Activated CD4-positive, alpha-beta T cell treated with anti-CD3 and anti-CD28 coated beads for 24 hours (primary cell): ENCODE measurements at places on chromosomes 2 and 18.

- no peak for DNase-seq
Observed at GRCh38 chr18:58624011-58624410, 4.9 kb downstream of the ALPK2 start.

DNA sequence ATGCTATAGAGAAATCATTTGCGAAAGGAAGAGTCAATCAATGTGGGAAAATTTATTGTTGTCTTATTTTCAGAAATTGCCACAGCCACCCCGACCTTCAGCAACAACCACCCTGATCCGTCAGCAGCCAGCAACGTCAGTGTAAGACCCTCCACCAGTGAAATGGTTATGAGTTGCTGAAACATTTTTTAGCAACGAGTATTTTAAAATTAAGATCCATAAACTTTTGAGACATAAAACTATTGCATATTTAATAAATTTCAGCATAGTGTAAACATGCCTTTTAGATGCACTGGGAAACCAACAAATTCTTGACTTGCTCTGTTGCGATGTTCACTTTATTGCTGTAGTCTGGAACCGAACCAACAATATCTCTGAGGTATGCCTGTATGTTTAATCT, 887.9 kb downstream of the DCDC2C start:
- no peak for DNase-seq

DNA sequence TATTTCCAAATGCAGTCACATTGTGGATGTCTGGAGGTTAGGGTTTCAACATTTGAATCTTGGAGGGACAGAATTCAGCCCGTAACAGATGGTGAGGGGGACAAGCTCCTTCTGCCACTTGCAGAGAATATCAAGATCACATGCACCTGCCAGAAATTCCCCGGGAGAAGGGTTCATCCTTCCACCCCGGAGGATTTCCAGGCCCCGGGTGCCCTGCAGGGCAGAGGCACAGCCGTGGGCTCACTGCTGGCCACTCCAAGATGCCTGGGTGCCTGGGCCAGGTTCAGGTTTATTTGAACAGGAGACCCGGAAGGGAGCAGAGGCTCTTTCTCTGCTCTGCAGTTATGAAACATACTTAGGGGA, 38.2 kb upstream of the MGAT4A start:
- DNase-seq = no peak

DNA sequence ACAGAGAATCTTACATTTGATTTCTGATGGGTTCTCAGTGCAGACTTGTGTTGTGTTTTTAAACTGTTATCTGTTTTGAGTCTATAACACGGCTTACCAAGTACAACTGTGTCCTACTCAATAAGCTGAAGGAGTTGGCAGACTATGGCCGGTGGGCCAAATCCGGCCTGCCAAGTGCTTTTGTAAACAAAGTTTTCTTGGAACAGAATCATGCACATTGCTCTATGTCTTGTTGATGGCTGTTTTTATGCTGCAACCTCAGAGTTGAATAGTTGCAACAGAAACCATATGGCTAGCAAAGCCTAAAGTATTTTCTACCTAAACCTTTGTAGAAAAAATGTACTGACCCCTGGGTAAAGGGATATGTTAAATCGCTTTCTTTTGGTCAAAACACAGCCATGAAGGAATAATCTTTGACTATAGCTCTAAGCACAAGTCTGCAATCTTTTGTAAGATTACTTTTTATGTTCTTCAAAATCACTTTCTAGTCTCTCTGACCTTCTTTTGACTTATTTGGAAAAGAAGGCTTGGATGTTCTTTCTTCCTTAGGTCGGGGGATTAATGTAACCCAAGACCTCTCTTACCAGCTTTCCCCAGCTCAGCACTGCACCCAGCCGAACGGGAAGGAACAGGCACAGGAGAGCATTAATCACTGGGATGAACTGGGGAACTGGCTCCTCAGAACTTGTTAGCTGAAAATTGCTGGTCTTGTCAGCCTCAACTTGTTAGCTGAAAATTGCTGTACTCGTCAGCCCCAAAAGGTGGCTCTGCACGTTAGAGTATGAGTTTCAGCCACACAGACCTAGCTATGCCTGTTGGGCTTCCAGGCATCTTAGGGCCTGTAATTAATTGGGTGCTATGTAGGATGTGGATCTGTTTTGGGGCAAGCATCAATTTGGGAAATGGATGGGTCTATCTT, 75.4 kb downstream of the CD8B2 start:
- no peak for DNase-seq

- DNase-seq = no peak
Observed at GRCh38 chr2:240876475-240877251, 8.0 kb downstream of the AGXT start.

DNA sequence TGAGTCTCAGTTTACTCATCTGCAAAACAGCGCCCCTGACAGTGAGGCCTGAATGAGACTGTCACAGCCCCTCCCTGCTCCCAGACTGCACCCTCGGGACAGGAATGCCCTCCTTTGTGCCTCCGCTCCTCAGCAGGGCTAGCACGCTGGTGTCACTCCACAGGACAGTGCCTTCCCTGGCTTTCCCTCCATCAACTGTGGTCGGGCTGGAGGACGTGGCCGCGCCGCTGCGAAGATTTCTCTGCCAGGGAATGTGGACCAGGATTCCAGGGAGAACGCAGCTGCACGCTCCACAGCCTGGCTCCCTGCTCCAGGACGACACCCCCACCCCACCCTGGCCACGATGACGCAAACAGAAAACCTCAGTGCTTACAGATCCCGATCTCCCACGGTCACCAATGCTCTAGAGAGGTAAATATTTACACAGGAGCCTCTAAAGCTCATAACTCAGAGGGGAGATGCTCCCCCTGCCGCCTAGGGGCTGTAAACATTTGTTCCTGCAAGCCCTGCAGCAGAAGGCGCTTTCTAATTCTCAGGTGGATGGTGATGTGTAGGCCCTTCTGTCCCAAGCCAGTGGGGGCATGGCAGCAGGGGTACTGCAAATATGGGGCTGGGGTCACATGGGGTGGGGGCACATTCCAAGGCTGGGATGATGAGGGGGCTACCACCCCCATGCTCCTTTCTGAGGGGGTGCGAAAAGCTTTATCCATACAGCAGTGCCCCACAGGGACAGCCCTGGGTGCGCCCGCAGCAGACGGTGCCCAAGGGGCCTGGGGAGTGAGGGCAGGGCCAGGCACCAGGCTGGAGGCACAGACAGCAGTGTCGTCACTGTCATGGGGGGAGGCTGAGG, 12.4 kb downstream of the HS6ST1 start:
- DNase-seq = no peak

DNA sequence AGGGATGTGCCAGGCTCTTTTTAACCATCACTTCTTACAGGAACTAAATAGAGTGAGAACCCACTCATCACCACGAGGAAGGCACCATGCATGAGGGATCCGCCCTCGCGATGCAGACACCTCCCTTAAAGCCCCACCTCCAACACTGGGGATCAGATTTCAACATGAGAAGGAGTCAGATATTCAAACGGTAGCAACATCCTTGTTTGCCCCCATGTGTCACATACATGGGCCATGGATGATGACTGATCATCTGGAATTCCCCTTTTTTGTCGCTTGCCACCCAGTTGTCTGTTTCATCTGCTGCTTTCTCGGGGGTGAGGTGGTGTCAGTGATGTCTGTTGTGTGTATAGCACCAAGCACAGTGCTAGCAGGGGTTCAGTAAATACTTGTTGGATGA, 57.9 kb downstream of the NCK2 start:
- DNase-seq = no peak

GRCh38 chr18:14769381-14769780, 21.4 kb downstream of the ANKRD30B start:
- no peak for DNase-seq

- DNase-seq = no peak
Observed at GRCh38 chr2:119431976-119432850, 559 bp downstream of the TMEM37 start.

GRCh38 chr2:57182916-57183315, 863.7 kb upstream of the VRK2 start:
- no peak for DNase-seq

- no peak for DNase-seq
Observed at GRCh38 chr2:28341208-28341891, 51.3 kb upstream of the FOSL2 start.

DNA sequence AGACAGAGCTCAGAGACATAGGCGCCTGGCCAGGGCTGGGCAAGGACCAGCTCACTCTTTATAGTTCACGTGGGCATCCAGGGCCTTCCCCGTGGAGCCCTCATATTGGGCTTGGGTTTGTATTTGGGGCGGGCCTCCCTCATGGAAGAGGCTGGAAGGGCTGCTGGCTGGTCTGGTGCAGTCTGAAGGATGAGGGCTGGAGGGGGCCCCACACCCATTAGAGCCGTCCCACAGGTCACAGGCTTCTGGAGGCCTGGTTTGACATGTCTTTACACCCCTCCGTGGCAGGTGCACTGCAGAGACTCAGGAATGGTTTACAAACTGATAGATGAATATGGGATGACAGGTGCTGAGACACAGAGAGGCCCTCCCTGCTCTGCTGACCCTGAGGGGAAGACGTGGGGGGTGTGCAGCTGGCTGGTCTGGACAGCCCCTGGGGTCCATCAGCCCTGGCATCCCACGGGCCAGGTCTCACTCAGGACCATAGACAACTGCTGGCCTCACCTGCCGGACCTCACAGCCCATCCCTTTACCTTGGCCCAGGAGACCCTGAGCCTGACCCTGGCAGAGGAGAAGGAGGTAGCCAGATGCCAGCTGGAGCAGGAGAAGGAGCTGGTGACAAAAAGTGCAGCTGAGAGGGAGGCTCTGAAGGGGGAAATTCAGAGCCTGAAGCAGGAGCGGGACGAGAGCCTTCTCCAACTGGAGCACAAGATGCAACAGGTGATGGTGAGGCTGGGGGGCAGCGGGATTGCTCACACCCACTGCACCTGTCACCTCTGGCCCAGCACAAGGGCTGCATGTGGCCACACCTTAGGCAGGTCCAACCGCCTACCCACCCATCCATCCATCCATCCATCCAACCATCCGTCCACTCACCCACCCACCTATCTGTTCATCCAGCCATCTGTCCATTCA, 43.9 kb downstream of the CROCC2 start:
- DNase-seq = no peak

DNA sequence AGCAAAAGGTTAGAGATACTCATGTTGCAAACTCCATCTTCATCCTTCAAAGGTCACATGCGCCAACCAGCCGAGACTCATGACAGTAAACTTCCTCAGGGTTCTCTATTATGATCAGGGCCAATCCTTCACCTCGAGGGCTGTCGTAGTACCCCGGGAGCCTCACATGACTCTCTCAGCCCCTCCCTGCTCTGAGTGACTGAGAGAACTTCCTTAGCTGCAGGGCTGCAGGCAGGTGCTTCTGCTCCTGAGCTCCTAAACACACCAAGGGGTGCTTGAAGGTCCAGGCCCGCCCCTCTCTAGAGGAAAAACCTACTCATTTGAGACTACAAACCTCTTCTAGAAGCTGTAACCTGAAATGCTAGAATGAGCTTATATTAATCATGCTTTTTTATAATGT, 48.2 kb downstream of the LONRF2 start:
- DNase-seq = no peak

GRCh38 chr2:69099541-69099940, 86.6 kb downstream of the ANTXR1 start:
- DNase-seq = no peak

GRCh38 chr18:49725809-49726674, 87.3 kb downstream of the ACAA2 start:
- DNase-seq = no peak

DNA sequence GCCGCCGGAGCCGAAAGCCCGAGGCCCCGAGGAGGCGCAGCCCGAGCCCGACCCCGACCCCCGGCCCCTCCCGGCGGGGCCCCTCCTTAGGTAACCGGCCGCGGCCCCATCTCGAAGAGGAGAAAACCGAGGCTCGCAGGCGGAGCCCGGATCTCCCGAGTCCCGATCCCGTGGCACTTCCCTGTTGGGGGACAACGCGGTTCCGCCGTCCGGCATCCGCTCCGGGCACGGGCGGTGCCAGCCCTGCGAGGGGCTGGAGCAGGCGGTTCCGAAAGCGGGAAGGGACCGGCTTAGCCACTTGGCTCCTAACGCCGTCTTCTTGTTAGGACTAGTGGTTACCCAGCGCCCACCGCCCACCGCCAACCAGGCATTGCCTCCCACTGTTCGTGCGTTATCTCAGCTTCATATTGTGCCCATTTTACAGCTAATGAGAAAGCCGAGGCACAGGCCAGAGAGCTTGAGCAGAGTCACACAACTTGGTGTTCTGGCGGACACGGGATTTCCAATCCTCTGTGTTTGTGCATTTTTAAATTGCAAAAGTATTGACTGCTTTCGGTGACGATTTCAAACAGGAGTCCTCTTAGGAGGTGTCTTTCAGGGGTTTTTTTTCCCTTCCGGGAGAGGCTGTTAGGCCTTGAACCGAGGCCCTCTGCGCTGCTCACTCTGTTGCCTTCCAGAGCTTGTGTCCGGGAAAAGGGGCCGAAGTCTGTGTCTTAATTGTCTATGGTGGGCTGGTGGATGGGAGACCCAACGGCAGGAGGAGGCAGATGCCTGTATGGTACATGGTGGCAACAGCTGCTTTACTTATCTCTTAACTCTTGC, 562 bp downstream of the CENPA start:
- no peak for DNase-seq

DNA sequence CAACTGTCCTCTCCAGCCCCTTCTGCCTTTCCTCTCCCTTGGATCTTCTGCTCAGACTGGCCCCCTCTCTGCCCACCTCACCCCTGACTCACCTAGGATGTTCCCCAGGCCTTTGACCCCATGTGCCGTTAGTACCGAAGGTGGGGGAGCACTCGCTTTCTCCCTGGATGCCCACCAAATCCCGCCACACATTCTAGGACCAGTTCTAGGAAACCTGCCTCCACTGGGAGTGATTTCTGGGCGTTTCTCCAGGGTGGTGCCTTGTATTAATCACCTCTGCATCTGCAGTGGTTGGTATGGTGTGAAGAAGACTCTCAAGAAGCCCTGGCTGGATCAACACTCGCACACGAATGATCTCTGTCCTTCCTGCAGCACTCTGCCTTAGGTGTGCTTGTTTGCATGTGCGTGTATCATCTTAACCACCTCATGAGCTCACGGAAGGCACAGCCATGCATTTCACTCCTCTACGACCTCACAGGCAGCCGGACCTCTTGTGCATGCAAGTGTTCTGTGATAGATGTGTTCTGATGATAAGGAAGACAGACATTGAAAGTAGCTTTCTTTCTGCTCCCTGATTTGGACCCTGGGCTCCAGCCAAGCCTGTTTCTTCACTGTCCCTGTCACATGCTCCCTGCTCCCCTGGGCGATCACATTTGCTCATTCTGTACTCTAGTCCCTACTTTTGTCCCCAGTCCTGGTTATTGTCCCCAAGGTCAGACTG, 69.4 kb downstream of the LIPG start:
- no peak for DNase-seq

- DNase-seq = no peak
Observed at GRCh38 chr2:210224941-210225672, at the start of gene ACADL. Gene ACADL (minus strand): TSS chr2:210225447. CDS start chr2:210225263, 184 bp downstream.

GRCh38 chr2:224102991-224103390, 63.9 kb upstream of the SERPINE2 start:
- no peak for DNase-seq

- DNase-seq = no peak
Observed at GRCh38 chr2:240482141-240482540, 46.7 kb downstream of the GPC1 start.
